NCI-H526 (cell line): ENCODE measurements at places on chromosomes 12 and 14.

GRCh38 chr12:50271724-50272247, 11.5 kb downstream of the LIMA1 start:
- DNase-seq = no peak

DNA sequence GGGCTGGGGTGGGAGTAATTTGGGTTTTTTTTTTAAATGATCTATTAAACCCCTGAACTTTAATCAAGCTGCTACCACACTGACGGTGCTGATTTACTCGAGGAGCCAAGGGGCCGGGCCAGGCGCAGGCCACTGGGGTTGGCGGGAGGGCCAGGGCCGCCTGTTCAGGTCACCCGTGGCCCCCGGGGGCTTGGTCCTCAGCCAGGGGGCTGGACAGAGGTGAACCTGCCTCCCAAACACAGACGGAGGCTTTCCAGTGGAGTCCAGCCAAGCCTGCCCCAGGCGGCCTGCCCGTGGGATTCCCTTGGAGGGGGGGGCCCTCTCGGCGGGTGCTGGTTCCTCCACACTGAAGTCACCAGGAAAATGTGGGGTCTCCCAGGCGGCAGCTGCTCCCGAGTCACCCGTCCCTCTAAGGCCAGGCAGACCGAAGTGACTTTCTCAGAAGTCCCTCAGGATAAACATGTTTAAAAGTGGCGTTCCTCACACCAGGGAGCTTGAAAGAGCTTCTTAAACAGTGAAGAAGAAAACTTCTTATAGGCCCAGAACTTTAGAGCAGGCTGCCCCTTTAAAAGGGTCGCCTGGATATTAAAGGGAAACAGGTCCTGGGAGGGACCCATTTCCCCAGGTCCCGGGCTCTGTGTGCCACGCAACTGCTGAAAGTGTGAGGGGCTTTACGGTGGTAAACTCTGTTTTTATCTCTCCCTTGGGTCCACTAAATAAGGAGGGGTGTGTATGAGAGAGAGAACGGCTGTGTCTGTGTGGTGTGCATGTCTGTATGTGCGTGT, 167.2 kb upstream of the GSC start:
- no peak for DNase-seq

- no peak for DNase-seq
Measured at GRCh38 chr14:71011479-71011878, 104.2 kb downstream of the PCNX1 start.

GRCh38 chr14:23091294-23092225, 3.4 kb downstream of the ACIN1 start:
- DNase-seq = no peak

DNA sequence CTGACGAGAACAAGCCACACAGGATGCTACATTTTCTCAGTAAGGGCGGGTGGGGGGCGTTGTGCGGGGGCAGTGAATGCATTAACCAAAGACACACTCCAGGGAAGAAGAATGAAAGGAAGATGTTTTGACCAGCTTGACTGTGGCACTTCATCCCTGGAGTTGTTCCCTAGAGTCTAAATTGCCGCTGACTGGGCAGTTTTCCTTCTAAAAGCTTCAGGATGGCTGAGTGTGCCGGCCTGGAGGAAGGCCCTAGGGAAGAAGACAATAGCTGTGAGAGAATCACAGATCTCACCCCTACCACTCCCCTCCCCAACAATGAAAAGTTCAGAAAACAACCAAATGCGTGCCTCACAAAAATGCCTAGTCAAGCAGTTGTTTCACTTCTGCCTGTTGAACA, 67.2 kb downstream of the NKX2-1 start:
- no peak for DNase-seq

DNA sequence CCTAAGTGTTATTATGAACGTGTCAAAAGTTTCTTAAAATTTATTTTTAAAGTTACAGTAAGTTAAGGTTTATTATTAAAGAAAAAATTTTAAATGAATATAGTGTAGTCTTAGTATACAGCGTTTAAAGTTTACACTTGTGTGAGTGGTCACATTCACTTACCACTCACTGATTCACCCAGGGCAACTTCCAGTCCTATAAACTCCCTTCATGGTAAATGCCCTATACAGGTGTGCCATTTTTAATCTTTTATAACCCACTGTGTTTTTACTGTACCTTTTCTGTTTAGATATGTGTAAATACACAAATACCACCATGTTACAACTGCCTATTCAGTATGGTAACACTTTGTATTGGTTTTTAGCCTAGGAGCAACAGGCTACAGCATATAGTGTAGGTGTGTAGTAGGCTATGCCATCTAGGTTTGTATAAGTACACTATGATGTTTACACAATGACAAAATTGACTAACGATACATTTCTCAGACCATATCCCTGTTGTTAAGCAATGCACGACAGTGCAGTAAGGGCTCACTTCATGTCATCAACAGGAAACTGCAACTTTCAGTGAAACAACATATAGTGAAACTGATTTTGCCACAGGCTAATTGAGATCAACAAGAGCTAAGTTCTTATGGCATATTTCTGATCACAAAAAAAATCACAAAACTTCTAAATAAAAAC, 112.0 kb upstream of the TMCC3 start:
- DNase-seq = peak; percentile 34

- no peak for DNase-seq
Measured at GRCh38 chr12:7068240-7068993, 7.9 kb downstream of the C1S start.

DNA sequence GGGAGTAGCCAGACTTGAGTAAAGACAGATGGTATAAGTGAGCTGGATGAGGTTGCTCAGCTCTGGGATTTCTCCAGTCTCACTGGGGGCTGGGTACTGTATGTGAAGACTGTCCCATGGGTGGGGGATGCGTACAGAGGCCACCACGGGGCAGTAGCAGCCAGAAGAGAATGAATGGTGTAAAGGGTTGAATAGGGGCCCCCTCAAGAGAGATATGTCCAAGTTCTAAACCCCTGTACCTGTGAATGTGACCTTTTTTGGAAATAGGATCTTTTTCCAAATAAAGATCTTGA, 21.8 kb upstream of the BCDIN3D start:
- no peak for DNase-seq

GRCh38 chr12:66062290-66062625, 68.3 kb downstream of the LLPH start:
- DNase-seq = no peak
